ENCODE measurements at places on chromosomes 3 and 15.

DNA sequence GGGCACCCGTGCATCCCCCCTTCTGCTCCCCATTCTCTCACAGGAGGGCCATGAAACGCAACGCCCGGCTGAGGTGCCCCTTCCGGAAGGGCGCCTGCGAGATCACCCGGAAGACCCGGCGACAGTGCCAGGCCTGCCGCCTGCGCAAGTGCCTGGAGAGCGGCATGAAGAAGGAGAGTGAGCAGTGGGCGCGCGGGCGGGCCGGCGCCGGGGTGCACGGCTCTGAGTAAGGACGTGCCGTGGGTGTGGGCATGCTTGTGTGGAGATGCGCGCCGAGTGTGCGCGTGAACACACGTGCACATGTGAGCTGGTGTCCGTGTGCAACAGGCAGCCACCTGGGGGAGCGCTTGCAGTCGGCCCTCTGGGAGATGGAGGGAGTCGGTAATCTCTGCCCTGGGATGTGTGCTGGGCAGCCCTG lies 28.1 kb downstream of the NR1I2 start:
- DNase-seq: peak; percentile 49

GRCh38 chr3:100129941-100130340 lies 15.6 kb upstream of the FILIP1L start:
- no peak for DNase-seq

- no peak for DNase-seq
These were observed 279.3 kb upstream of the LRRFIP2 start for GRCh38 chr3:37453393-37454389.

GRCh38 chr3:179074656-179075055 lies 3.0 kb upstream of the ZMAT3 start:
- DNase-seq: no peak

- DNase-seq: no peak
These were observed 94.1 kb downstream of the PLSCR2 start for GRCh38 chr3:146375219-146375618.

- DNase-seq: no peak
These were observed 317.1 kb upstream of the TGFBR2 start for GRCh38 chr3:30289324-30289723.

- DNase-seq: no peak
These were observed 152.0 kb downstream of the FBLN2 start for GRCh38 chr3:13700889-13701288.

- no peak for DNase-seq
These were observed 33.1 kb downstream of the RAB11A start for GRCh38 chr15:65902373-65902772.

DNA sequence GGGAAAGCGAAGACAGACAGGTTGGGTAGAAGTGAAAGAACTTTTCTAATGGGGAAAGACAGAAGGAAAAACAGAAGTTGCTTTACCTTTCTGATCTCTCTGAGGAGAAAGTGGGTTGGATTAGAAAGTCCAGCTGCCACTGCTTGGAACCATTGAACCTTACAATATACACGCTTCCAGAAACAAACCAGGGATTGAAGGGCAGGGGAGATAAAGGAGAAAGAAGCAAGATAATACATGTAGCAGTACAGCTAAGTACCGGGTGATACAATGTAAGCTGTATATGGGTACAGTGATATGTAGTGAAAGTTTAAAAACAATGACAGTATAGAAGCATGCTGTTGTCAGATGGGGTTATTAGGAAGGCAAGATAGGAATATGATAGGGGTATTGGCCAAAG lies 684.4 kb downstream of the AGBL1 start:
- no peak for DNase-seq

DNA sequence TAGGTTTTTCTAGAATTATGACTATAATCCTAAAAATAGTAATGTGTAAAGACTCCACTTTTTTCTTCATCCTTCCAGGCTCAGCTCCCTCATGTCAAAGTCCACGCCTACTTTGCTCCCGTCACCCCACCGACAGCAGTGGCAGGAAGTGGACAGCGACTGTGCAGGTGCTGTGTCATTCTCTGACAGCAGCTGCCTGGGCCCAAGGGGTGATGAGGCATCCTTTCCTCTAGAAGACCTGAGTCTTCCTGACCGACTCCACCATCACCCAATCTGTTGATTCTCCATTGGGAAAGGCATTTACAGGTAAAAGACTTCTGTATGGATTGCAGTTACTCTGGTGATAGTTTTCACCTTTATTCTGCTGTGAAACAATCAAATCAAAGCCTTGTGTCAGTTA lies 54.8 kb downstream of the UBP1 start:
- peak; percentile 12 for DNase-seq

DNA sequence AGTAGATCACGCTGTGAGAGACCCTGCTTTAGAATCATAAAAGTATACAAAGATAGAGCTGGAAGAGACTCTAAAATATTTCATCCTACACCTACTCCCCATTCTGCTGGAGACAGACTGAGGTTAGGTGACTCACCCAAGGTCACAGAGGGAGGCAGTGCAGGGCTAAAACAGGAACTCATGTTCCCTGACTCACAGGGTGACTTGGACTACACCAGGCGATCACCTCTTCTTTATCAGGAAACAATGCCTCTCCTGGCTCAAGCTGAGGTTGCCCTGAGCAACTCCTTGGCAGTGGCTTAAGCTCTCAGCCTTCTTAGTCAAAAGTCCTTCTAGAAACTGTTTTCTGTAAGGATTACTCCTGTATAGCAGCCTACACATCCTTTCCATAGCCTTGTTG lies 26.4 kb upstream of the TNFAIP8L3 start:
- DNase-seq: no peak

GRCh38 chr15:69497076-69497475 lies 44.5 kb downstream of the RPLP1 start:
- no peak for DNase-seq

GRCh38 chr3:51559961-51560360 lies 21.4 kb downstream of the RAD54L2 start:
- DNase-seq: no peak

- no peak for DNase-seq
These were observed 49.2 kb downstream of the OTOL1 start for GRCh38 chr3:161545824-161546223.

GRCh38 chr3:79066481-79066880 lies 701.3 kb downstream of the ROBO1 start:
- no peak for DNase-seq

- no peak for DNase-seq
These were observed 289.5 kb upstream of the TRIM42 start for GRCh38 chr3:140388202-140388922.

GRCh38 chr15:28944696-28945300 lies 59.0 kb downstream of the APBA2 start:
- DNase-seq: no peak

GRCh38 chr3:143875546-143875945 lies 27.3 kb upstream of the SLC9A9 start:
- no peak for DNase-seq

GRCh38 chr3:74282202-74282601 lies 332.3 kb downstream of the CNTN3 start:
- no peak for DNase-seq

Measured in stimulated activated CD8-positive, alpha-beta memory T cell treated with anti-CD3 and anti-CD28 coated beads, Interleukin-4, amount 100 ng/mL, for 24 hours (primary cell).